SJCRH30 (cell line): ENCODE measurements at places on chromosomes 2 and 18. TPM values are rescaled to one million over a fixed set of nuclear protein-coding genes. Genes with fewer than 3 reads are reported as not detected.

The NFATC1 gene
- 4.9 and 5.7 TPM in 2 replicates for total RNA-seq

The LIMS4 gene
- total RNA-seq = 1.5 and 2.0 TPM in 2 replicates

The FBXO15 gene
- 0.36 TPM in 1 of 2 replicates, not detected in the other for total RNA-seq

The TRABD2A gene
- 0.86 and 1.4 TPM in 2 replicates for total RNA-seq

The SPP2 gene
- total RNA-seq = 0.14 TPM in 1 of 2 replicates, not detected in the other

The UCN gene
- 0.32 and 1.6 TPM in 2 replicates for total RNA-seq

The IL18R1 gene
- not detected in 2 replicates for total RNA-seq

The DPP10 gene
- not detected in 2 replicates for total RNA-seq

The RSAD2 gene
- not detected in 2 replicates for total RNA-seq

DNA sequence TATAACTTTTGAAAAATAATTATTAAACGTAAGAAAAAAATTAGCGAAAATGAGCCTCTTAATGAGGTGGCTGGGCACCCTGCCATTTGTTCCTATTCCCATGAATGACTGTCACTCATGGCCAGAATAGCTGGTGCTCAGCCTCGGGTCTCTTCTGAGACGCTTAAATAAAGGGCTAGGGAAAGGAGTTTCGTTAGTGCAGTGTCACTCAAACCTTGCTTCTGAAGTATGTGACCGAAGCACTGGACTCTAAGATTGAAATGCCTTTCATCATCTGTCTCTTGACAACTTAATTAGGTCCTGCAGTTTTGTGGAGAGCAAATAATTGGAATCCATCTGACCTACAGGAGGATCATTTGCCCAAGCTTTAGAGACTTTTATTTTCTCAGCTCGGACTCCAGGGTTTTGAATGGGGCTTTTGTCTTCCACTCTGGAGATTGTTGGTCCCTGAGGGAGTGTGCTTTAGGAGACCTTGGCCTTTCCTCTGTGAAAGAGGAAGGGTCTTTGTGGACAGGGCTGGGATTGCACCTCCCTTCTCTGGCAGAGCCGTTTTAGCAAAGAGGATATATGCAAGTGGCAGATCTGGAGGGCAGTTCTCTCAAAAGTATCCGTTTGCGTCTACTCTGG lies 42.3 kb upstream of the FHOD3 start:
- H3K4me3 ChIP-seq = no peak overlapping the region
- H3K4me1 ChIP-seq = no peaks in the 10 kb centered on the region
- H3K27me3 ChIP-seq = no peaks in the 10 kb centered on the region
- no peak for DNase-seq

- peaks cover 2% of the 10 kb centered on the region; the same call in 1 of the 2 replicates for H3K4me1 ChIP-seq
- H3K27ac ChIP-seq = no peak overlapping the region
- no peaks in the 10 kb centered on the region for H3K36me3 ChIP-seq
- H3K27me3 ChIP-seq = no peaks in the 10 kb centered on the region
These were observed 35.4 kb downstream of the BABAM2 start for GRCh38 chr2:27925766-27926472.

DNA sequence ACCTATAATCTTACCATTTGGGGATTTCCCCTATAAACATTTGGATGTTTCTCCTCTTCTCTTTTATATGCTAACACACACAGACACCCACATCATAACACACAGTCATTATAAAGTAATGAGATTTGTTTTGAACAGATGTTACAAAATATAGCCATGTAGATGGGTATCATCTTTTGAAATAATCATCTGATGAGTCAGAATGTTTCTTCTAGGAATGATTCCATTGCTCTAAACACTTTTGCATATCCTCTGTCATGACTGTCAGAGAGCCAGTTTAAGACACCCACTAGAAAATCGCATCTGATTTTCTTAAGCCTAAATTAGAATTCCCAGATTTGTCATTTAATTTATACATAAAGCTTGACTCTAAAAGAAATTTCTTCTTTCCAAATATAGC lies 442.6 kb downstream of the CMPK2 start:
- peaks cover 13% of the 10 kb centered on the region for H3K4me1 ChIP-seq
- no peak overlapping the region for H3K4me3 ChIP-seq
- DNase-seq = no peak
- H3K27ac ChIP-seq = no peak overlapping the region
- H3K36me3 ChIP-seq = no peaks in the 10 kb centered on the region

DNA sequence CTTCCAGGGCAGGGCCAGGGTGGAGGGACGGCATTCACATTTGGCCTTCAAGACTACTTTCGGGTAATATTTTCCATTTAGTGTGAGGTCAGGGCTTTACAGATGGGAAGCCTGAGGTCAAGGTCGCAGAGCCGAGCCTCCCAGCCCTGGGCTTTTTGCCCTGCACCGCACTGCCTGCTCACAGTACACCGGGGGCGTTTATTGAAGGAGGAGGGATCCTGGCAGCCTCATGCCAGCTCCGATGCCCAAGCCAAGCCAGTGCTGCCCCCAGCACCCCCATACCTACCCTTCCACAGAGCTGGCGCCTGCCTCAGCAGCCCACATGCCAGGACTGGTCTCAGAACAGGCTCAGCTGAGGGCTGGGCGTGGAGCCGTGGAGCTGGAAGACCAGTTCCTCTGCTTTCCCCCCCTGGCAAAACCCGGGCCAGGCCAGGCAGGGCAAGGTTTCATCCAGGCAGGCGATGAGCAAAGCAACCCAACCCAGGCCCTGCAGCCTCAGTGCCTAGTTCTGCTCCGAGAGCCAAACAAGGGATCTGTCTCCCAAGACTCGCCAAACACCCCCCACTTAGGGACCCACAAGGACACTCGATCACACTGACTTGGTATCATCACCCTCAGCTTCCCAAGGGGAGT lies 11.9 kb downstream of the SDC1 start:
- no peak overlapping the region for H3K27ac ChIP-seq

- no peaks in the 10 kb centered on the region for H3K36me3 ChIP-seq
- H3K4me1 ChIP-seq = peaks cover 5% of the 10 kb centered on the region; the same call in 1 of the 2 replicates
- no peak overlapping the region for H3K4me3 ChIP-seq
- no peak overlapping the region for H3K27ac ChIP-seq
- DNase-seq = no peak
These were observed 95.0 kb downstream of the SPP2 start for GRCh38 chr2:234145511-234145910.

DNA sequence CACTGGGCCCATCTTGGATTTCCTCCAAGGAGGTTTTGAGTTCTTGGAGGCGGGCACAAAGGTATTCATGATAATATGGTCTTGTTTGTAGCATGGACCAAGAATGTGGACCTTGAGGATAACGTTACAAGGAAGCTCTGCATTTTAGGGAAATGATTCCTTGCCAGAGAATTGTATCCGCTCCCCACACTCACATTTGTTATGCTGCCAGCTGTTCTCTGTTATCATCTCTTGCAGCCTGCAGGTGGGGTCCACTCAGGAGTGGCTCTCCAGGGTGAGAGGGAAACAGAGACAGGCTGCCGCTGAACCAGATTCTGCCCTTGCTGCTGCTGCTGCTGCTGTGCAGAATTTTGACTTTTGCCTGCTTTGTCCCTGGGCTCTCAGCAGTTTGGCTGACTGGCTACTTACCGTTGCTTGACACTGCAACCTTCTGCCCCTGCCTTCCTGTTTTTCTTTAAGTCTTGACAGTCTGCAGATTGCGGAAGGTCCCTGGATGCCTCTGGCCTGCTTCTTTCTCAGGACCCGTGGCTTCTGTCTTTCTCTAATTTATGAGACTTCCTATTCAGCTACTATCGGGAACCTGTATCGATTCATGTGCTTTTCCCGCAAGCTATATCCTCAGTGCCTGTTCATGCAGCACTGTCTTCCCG lies 122.3 kb upstream of the DOCK10 start:
- peak overlapping the region; percentile 72 for H3K27ac ChIP-seq
- H3K4me3 ChIP-seq = peak overlapping the region; percentile 41
- DNase-seq = peak; percentile 80
- H3K4me1 ChIP-seq = peaks cover 17% of the 10 kb centered on the region

- H3K4me1 ChIP-seq = peaks cover 13% of the 10 kb centered on the region
- no peaks in the 10 kb centered on the region for H3K27me3 ChIP-seq
- peak; percentile 53 for DNase-seq
- no peak overlapping the region for H3K27ac ChIP-seq
These were observed 32.8 kb upstream of the DNAH7 start for GRCh38 chr2:196101325-196101991.

DNA sequence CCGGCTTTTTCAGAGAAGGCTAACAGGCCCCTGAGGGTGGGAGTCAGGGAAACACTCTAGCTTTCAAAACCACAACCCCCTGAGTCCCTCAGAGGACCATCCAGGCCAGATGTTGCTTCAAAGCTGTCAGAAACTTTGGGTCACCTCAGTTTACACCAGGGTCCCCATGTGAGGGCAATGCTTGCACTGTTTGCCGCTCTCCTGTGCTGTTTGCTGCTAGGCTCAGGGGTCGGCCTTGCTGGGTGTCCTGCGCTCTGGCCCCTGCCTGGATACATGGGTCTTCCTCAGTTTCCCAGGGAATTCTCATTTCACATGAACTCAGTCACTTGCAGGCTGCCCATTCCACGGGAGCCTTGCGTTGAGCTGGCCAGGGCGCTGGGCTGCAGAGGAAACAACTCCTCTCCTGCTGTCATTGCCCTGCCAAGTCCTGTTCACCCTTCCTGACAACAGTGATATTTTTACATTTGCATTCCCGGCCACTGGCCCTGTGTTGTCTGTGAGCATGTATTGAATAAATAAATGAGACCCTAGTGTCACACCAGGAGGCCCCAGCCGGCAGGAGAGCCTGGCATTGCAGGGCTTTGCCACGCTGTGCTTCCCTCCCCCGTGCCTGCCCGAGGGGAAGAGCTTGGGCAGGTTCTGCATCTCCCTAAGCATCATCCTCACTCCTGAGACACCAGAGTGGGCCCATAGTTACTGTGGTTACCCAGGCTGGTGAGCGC lies 73.2 kb upstream of the RAB6C start:
- no peaks in the 10 kb centered on the region for H3K36me3 ChIP-seq
- no peak overlapping the region for H3K4me3 ChIP-seq
- no peaks in the 10 kb centered on the region for H3K4me1 ChIP-seq
- no peak overlapping the region for H3K27ac ChIP-seq

- DNase-seq = no peak
- H3K27ac ChIP-seq = no peak overlapping the region
- H3K4me3 ChIP-seq = no peak overlapping the region
- no peaks in the 10 kb centered on the region for H3K36me3 ChIP-seq
- H3K27me3 ChIP-seq = no peaks in the 10 kb centered on the region
- H3K4me1 ChIP-seq = no peaks in the 10 kb centered on the region; the same call in 1 of the 2 replicates
These were observed 124.2 kb downstream of the AGAP1 start for GRCh38 chr2:235618039-235618438.

GRCh38 chr2:179349670-179350303 lies 85.2 kb upstream of the SESTD1 start:
- no peak overlapping the region for H3K27ac ChIP-seq
- DNase-seq = no peak
- no peaks in the 10 kb centered on the region for H3K36me3 ChIP-seq
- no peaks in the 10 kb centered on the region; the same call in 1 of the 2 replicates for H3K4me1 ChIP-seq

- no peaks in the 10 kb centered on the region for H3K4me1 ChIP-seq
- H3K27ac ChIP-seq = no peak overlapping the region
- DNase-seq = no peak
- no peaks in the 10 kb centered on the region for H3K36me3 ChIP-seq
- H3K27me3 ChIP-seq = no peaks in the 10 kb centered on the region
- no peak overlapping the region for H3K4me3 ChIP-seq
These were observed 135.7 kb downstream of the EVA1A start for GRCh38 chr2:75424936-75425619.

DNA sequence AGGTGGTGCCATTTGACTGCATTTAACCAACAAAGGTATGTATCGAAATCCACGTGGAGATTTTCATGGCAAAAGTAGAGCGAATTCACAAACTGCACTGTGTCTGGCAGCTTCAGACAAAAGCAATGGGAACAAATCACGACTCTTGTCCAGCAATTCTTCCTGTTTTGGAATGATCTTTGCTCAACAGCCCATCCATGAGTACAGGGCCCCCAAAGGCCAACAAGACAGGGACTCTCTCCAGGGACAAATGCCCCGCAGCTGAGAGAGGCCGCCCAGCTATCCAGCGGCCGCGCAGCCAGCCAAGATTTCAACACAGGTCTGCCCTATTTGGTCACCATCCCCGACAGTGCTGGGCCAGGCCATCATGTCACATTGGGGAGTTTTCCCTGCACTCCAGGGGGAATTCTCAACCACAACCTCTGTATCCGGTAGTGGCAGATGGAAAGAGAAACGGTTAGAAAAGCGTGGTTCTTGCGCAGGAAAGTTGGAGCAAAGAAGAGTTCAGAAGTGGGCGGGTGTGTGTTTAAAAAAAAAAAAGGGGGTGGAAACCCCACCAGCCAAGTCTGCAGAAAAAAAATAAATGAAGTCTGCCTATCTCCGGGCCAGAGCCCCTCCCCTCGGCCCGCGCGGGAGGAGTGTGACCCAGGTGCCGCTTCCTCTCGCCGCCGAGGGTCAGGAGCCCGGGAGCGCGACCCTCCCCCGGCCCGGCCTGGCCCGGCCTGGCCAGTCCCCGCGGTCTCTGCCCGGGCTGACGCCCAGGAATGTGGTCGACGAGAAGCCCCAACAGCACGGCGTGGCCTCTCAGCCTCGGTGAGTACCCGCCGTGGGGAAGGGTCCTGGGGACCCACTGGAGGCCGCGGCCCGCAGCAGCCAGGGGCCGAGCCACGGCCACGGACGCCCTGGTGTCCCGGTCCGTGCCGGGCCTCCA lies at the start of gene GYPC:
Gene GYPC (plus strand): TSS at position 659 of the 931 bp plus-strand sequence. CDS start 106 bp downstream, at position 765.
- peak; percentile 31 for DNase-seq
- no peaks in the 10 kb centered on the region for H3K27me3 ChIP-seq
- H3K4me3 ChIP-seq = peak within 1 kb of the TSS; percentile 79
- peaks cover 18% of the 10 kb centered on the region for H3K4me1 ChIP-seq
- peak within 1 kb of the TSS; percentile 72 for H3K27ac ChIP-seq
- H3K36me3 ChIP-seq = no peaks in the 10 kb centered on the region

DNA sequence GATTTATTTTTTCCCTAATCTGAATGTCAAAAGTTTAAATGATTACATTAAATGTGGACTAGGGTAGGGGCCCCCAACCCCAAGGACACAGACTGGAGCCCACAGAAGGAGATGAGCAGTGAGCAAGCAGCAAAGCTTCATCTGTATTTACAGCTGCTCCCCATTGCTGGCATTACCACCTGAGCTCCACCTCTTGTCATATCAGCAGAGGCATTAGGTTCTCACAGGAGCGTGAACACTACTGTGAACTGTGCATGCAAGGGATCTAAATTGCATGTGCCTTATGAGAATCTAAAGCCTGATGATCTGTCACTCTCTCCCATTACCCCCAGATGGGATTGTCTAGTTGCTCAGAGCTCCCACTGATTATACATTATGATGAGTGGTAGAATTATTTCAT lies 3.8 kb downstream of the MOB1A start:
- H3K36me3 ChIP-seq = peaks cover 35% of the 10 kb centered on the region
- no peak overlapping the region for H3K4me3 ChIP-seq
- H3K27me3 ChIP-seq = no peaks in the 10 kb centered on the region
- H3K4me1 ChIP-seq = no peaks in the 10 kb centered on the region
- no peak for DNase-seq
- no peak overlapping the region for H3K27ac ChIP-seq

- H3K4me1 ChIP-seq = peaks cover 10% of the 10 kb centered on the region
- no peak overlapping the region for H3K27ac ChIP-seq
- no peaks in the 10 kb centered on the region for H3K27me3 ChIP-seq
- H3K36me3 ChIP-seq = no peaks in the 10 kb centered on the region
These were observed 219.9 kb downstream of the PIK3C3 start for GRCh38 chr18:42174909-42175308.

DNA sequence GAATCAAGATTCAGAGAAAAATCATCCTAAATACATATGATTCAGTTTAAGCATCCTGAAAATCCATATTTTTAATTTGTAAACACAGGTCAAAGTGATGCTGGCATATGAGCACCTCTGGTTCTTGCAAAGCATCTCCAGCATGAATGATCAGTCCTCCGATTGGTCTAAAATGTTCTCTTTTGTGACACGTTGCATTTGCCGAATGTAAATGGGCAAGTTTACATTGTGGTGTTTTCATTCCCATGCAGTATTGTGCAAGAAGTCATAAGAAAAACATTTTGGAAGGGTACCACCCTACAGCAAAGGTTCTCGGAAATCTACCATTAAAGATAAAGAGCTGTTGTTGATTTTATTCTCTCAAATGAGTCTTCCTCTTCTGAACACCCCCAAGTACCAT lies 108.0 kb upstream of the UNC80 start:
- no peaks in the 10 kb centered on the region for H3K27me3 ChIP-seq
- H3K27ac ChIP-seq = peak overlapping the region; percentile 88
- DNase-seq = no peak
